ENCODE measurements at places on chromosomes 4 and X.

DNA sequence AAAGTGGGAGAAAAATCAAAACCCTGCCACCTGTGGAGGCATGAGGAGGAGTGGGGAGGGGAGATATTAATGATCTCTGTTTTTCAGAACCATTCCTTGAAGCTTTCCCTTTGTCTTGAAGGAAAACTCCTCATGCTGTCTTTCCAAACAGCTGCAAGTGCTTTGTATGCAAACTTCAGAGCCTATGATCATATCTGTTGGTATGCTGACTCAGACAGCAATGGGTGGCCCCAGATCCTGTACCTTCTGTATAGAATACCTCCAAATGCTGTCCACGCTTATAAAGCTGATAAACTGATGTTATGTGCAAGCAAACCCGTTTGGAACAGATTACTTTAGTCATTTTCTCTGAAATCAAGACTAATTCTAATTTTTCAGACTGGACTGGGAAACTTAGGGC is 31.9 kb downstream of the BMP15 start:
- no peak for DNase-seq

- no peak for DNase-seq
Observed at GRCh38 chr4:32025851-32026459, 1305.8 kb downstream of the PCDH7 start.

- peak; percentile 79 for DNase-seq
Observed at GRCh38 chr4:21888195-21888976, 60.2 kb downstream of the KCNIP4 start.

DNA sequence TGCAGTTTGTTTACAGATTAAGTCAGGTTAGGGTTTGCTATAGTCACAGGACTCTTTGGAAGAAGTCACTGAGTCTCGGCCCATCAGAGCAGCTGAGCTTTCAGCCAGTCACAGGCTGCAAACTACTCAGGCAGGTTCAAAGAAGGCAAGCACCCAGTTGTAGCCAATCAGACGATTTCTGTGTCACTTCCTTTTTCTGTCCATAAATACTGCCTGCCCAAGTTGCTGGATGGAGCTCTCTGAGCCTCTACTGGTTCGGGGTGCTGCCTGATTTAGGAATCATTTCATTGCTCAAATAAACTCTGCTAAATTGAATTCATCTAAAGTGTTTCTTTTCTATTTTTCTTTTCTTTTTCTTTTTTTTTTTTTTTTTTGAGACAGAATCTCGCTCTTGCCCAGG is 7.3 kb upstream of the SH3BP2 start:
- DNase-seq, result no peak

- DNase-seq, result no peak
Observed at GRCh38 chr4:41797260-41797659, 48.7 kb upstream of the PHOX2B start.

DNA sequence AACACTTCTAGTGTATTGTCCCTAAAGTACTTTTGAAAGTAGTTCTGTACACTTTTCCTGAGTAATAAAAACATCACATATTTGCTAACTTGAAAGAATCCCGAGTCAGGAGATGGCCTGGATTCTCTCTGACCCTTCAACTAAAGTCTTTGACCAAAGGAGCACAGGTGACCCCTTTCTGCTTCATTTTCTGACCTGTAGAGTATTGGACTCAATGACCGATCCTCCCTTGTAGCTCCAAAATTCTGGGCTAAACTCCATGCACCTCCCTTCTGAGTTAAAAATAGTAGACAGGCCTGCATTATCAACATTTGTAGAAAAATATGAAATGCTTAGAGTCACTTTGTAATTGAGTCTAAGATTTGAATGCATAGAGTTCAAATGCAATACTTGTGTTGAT is 4.0 kb upstream of the TAPT1 start:
- DNase-seq, result no peak

- DNase-seq, result no peak
Observed at GRCh38 chrX:54977387-54977786, 16.6 kb downstream of the PFKFB1 start.

DNA sequence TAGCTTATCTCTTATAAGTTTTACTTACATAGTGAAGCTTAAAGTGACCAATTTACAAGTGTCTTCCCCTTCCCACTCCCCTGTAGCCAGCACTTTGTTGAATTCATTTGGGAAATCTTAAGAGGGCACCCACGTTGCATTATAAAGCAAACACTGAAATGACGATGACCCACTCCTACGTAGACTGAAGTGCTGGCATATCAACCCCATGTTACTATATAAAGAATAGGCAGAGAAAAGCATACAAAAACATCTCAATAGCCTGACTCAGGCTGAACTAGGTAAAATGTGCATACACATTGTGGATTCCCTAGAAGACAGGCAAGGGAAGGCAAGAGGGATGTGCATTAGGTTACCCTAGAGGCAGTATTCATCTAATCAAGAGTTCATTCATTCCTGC is 313.4 kb downstream of the TENM3 start:
- no peak for DNase-seq

- DNase-seq, result no peak
Observed at GRCh38 chrX:9037296-9037695, 3.4 kb upstream of the FAM9B start.

DNA sequence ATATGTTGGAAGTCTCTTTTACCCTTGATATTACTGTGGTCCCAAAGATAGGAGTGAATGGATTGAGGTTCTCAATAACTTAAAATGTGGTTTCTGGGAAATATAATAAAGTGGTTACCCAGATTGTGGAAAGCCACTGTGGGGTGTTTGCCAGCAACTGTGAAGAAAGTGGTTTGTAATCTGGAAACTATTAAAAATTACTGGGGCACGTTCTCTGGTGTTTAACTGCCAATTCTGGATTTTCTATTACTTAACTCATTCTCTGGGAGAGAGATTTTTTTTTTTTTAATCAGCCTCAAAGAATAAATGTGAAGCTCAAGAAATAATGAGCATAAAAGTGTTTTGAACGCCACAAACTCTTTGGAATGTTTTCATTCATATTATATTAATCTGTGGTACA is 4.9 kb upstream of the CXCL6 start:
- peak; percentile 74 for DNase-seq

DNA sequence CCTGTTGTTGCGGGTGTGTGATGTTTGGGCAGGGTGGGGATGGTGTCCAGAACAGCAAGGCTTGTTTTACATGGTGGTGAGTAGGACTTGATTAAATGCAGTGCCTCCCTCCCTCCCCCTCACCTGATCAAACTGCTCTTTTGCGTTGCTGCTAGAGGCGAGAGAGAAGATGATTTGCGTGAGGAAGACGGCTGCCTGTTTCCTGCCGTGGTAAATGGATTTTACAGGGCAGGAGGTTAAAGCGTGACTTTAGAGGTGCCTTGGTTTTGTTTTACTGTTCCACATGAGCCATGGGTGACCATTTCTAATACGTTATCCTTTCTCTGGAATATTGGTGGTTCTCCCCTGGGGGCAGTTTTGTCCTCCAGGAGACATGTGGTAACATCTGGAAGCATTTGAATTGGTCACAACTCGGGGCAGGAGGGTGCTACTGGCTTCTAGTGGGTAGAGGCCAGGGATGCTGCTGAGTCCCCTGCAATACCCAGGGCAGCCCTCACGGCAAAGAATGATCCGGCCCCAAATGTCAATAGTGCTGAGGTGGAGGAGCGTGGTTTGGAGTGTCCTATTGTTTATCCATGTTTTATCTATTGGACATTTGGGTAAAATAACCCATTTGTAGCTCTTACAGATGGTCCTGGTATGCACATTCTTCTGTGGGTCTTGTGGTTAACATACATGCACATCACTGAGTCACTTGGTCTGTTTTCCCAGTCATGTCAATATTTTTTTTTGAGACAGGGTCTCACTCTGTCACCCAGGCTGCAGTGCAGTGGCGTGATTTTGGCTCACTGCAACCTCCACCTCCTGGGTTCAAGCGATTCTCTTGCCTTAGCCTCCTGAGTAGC is 73.7 kb downstream of the SHROOM2 start:
- DNase-seq, result no peak
